ENCODE measurements at places on chromosomes 5 and 9.

- DNase-seq: no peak
Observed at GRCh38 chr5:98786191-98786853, 12.9 kb downstream of the RGMB start.

- DNase-seq: no peak
Observed at GRCh38 chr9:92947268-92948037, at the start of gene FGD3. Gene FGD3 (plus strand): TSS chr9:92947523. CDS start chr9:92976257, 28,734 bp downstream.

- DNase-seq: no peak
Observed at GRCh38 chr9:7456793-7457530, 342.6 kb downstream of the DMAC1 start.

GRCh38 chr5:140176031-140176387, 1.0 kb downstream of the CYSTM1 start:
- DNase-seq: no peak

GRCh38 chr5:136046246-136046645, 17.5 kb downstream of the TGFBI start:
- no peak for DNase-seq

DNA sequence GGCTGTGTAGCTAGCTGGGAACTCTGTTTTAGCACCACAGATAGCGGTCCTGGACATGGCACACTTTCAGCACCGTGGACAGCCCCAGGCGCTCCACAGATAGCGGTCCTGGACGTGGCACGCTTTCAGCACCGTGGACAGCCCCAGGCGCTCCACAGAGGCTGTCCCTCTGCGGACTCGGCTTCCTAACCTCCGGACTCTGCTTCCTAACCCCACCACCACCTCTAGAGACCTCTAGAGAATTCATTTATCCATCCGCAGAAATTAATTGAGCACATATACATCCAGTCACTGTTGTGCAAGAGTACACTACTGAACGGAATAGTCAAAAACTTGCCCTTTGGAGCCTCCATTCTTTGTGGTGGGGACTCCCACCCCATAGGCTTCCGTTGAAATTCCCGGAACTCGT, 27.4 kb downstream of the UNC5A start:
- no peak for DNase-seq

GRCh38 chr5:172142709-172143215, 45.3 kb downstream of the STK10 start:
- DNase-seq: no peak

GRCh38 chr5:173786286-173787187, 101.6 kb upstream of the CPEB4 start:
- DNase-seq: no peak

DNA sequence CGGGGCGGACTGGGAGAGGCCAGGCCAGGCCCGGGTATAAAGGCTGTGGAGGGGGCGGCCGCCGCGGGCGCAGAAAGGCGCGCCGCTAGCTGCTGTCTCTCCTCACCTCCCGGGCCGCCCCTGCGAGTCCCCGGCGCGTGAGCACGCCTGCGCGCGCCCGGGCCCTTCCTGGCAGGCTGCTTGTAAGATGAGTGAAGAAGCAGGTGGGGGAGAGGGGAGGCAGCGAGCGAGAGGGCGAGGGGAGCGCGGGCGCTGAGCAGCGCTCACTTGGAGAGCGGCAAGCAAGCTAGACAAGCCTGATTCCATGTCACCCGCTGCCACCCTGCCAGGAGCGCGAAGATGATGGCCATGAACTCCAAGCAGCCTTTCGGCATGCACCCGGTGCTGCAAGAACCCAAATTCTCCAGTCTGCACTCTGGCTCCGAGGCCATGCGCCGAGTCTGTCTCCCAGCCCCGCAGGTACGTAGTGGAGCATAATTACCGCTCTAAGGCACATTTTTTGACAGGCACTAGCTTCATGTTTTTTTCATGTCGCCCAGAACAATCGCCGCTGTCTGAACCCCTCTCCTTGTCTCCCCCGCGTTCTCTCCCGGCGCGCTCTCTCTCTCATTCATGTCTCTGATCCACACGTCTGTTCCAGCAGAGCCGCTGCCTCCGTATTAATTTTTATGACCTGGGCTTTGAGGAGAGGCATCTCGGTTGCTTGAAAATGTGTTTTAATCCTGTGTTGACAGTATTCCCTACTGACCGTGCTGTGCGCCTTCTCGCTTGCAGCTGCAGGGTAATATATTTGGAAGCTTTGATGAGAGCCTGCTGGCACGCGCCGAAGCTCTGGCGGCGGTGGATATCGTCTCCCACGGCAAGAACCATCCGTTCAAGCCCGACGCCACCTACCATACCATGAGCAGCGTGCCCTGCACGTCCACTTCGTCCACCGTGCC, at the start of gene POU4F3:
POU4F3 (plus strand) TSS at position 66 of the 941 bp plus-strand sequence; CDS start at position 340, 274 bp downstream.
- DNase-seq: no peak

DNA sequence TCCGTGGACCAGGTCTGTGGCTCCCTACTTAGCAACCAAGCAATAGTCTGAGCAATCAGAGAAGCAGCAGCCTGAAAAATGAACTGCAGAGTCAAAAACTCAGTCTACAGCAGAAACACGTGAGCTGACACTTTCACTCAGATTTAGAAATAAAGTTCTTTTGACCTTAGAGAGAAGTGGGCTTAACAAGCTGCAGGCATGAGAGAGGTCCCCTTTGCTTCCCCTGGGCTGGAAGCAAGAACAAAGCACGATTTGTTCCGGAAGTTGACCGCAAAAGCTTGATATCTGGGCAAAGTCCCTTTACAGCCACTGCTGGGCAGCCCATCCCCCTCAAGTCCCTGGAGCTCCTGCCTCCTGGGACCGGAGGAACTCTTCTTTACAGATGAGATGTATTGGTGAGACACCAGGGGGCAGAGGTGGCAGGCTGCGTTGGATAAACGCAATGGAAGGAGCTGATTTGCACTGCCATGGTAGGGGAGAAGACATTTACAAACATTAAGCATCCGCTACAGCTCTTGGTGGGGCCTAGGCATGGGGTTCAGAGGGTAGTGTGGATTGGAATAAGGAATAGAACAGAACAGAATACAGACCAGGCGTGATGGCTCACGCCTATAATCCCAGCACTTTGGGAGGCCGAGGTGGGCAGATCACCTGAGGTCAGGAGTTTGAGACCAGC, 5.8 kb upstream of the SOWAHA start:
- DNase-seq: no peak

- DNase-seq: no peak
Observed at GRCh38 chr5:55102348-55102747, at the start of gene GZMA. Gene GZMA (plus strand): TSS chr5:55102646. CDS start chr5:55102683, 37 bp downstream.

- DNase-seq: no peak
Observed at GRCh38 chr5:5497152-5497788, 74.8 kb downstream of the ICE1 start.

- DNase-seq: no peak
Observed at GRCh38 chr5:10161778-10162177, 87.9 kb downstream of the ATPSCKMT start.

All from esophagus squamous epithelium (tissue), 5 donors.